ENCODE measurements at places on chromosomes 3 and 15. TPM values are rescaled to one million over a fixed set of nuclear protein-coding genes. Genes with fewer than 3 reads are reported as not detected.

Gene P2RY1
- 32.9 TPM for total RNA-seq

Gene KAT2B
- total RNA-seq: 2.0 TPM

Gene ATP8B4
- 0.37 TPM for total RNA-seq

Gene MYO1E
- 104 TPM for total RNA-seq

Gene ZFYVE19
- total RNA-seq: 17.3 TPM

Gene RYR3
- 1.4 TPM for total RNA-seq

Gene ZNF620
- 17.2 TPM for total RNA-seq

Gene DTX3L
- total RNA-seq: 4.6 TPM

Gene FANCD2OS
- not detected for total RNA-seq

Gene FGF7
- total RNA-seq: 0.11 TPM

Gene TMC3
- not detected for total RNA-seq

Gene CX3CR1
- 0.37 TPM for total RNA-seq

Gene PPARG
- 0.30 TPM for total RNA-seq

Gene RAB5A
- total RNA-seq: 84.8 TPM

Gene SLC28A2
- not detected for total RNA-seq

Gene DUOXA2
- 0.11 TPM for total RNA-seq

Gene CHSY1
- 57.4 TPM for total RNA-seq

Gene TTC21A
- total RNA-seq: 3.8 TPM

Gene KNL1
- total RNA-seq: 24.0 TPM

Gene CCDC174
- 13.8 TPM for total RNA-seq

Gene ACAA1
- 46.5 TPM for total RNA-seq

Gene SEMA3G
- total RNA-seq: 2.5 TPM

Gene NOX5
- total RNA-seq: not detected

Gene RFC4
- 104 TPM for total RNA-seq

Gene LDHAL6B
- not detected for total RNA-seq

Gene CCDC33
- total RNA-seq: 5.6 TPM

Gene AGBL1
- not detected for total RNA-seq

Gene ATP2B2
- total RNA-seq: 0.62 TPM

Gene ISY1
- 21.4 TPM for total RNA-seq

Gene KCNAB1
- total RNA-seq: 1.1 TPM

Gene TMCO5A
- not detected for total RNA-seq

Gene RPL15
- total RNA-seq: 2,865 TPM

Gene ZSCAN2
- total RNA-seq: 44.4 TPM

Gene CCDC54
- not detected for total RNA-seq

Gene THPO
- 0.55 TPM for total RNA-seq

Gene SYNPR
- 0.85 TPM for total RNA-seq

Gene HYKK
- 3.1 TPM for total RNA-seq

Gene PCLAF
- total RNA-seq: 27.2 TPM

Gene ASB14
- total RNA-seq: not detected

Gene IL17RB
- 5.6 TPM for total RNA-seq

Gene C15orf40
- 27.5 TPM for total RNA-seq

Gene CD200R1
- not detected for total RNA-seq

Gene CP
- 1.1 TPM for total RNA-seq

All from WTC11 (cell line).